ENCODE measurements at places on chromosomes 7 and 10. TPM values are rescaled to one million over a fixed set of nuclear protein-coding genes. Genes with fewer than 3 reads are reported as not detected.

Gene OR2A42
- 0.48 TPM for total RNA-seq

Gene IGF2BP3
- 51.3 TPM for total RNA-seq

Gene MKI67
- total RNA-seq: 10.6 TPM

Gene TMEM225B
- not detected for total RNA-seq

Gene KCP
- 1.4 TPM for total RNA-seq

Gene JCAD
- total RNA-seq: 71.0 TPM

DNA sequence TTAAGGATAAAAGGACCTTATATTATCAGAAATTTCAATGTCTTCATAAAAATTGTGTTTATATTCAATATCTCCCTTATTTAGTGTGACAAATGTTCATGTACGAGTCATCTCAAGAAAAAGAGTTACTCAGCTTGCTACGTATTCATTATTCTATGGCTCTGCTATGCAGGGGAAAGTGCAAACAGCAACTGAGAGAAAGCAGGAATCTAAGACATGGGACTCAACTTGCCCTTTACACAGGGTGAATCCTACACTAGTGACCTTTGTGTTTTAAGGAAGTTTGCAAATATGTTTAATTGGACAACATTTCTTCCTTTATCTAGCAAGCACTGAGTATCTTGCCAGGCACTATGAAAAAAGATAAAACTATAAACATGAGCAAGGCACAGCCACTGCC, 104.7 kb downstream of the NPSR1 start:
- DNase-seq: peak; percentile 16

GRCh38 chr10:43970717-43971116, 322.0 kb upstream of the ZNF32 start:
- no peak for DNase-seq

DNA sequence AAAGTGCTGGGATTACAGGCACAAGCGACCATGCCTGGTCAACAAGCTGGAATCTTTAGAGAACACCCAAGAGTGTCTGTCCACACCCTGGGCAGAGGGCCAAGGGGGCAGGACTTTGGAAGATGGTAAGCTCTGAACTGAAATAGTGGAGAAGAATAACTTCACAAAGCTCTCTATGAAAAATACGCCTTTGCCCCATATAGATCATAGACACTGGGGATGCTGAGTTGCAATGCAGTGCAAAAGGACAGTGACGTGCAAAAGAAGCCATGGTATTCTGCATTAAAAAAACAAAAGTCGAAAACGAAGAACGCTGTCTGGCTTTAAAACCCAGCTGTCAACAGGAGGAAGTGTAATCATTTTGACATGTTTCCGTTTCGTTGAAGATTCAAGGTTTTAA, 353.6 kb downstream of the CALN1 start:
- DNase-seq: no peak

- no peak for DNase-seq
Observed at GRCh38 chr10:74040200-74041126, 42.5 kb downstream of the VCL start.

DNA sequence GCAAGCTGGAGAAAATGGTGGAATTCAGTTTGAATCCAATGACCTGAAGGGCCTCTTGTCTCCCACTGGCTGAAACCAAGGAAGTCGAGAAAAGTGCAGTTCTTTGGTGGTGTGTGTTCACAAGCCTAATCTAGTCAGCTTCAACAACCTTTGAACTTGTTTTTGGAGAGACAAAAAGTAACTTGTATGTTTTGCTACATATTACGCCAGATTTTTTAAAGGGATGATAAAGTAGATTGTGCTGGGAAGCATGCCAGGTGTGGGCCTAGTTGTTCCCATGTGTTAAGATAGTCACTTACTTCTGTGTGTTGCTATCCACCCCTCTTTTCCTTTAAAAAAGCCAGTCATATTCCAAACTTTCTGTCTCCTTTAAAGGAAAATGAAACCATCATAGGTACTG, 79.7 kb upstream of the FAM3C start:
- DNase-seq: peak; percentile 74

- no peak for DNase-seq
Observed at GRCh38 chr10:100009283-100009792, 409 bp downstream of the DNMBP start.

- no peak for DNase-seq
Observed at GRCh38 chr10:93568105-93568390, 1.6 kb downstream of the FFAR4 start.

DNA sequence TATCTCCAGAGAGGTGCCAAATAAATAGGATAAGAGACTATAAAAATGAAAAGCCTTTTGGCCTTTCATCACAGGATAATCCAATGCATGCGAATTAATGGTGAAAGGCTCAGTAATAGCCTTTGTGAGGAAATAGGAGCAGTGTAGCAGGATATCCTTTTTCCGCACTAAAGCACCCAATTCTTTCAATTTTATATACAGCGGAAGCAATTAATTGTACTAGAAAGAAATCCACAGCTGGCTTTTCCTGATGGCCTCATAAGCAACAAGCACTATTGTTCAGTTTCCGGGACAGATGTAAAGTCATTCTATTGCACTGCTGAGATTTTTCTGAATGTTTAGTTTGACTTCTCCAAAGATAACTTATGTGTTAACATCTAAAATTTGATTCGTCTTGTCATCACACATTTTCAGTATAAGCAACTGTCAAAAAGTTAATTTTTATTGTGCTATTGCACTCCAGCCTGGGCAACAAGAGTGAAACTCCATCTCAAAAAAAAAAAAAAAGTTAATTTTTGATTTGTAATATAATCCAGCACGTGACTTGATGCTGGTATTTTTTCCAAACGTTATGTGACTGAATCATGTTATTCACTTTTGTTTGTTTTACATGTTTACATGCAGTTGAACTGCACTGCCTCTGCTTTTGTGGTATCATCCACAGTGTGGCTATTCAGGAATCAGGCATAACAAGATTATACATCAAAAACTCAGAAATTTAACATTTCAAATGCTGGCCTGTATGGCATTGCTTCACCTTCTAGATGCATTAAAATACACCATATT, 8.4 kb upstream of the BMPR1A start:
- no peak for DNase-seq

DNA sequence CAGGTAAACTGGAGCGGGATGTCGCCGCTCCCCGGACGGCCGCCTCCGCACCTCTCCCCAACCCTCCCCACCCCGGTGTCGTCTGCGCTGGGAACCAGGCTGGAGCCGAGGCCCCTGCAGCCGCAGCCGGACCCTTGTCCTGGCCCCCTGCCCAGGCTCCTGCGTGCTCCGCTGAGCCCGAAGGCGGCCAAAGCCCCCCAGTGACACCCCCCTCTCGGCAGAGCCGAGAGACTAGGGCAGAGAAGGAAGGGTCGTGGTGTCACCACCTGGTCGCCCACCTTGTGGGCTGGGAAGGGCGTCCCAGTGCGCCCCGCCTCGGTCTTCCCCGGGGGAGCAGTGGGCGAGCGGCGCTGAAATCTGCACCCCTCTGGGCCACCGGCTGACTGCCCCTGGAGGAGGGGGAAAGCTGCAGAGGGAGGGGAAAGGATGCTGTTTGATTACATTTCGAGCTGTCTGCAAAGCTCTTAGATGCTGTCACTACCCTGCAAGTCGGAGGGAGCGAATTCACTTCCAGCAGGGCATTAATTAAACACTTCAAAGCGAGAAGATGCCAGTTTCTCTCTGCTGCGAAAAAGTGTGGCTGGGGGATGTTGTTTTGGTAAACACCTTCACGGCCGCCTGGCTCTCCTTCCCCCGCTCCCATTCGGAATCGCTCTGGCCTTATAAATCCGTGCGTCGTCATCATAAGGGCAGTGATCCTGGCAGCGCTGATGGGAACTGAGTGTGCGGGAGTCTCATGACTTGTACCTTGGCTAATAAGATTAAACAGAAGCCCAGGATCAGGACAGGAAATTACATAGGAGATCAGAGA, 622 bp downstream of the DYNC1I1 start:
- peak; percentile 2 for DNase-seq

DNA sequence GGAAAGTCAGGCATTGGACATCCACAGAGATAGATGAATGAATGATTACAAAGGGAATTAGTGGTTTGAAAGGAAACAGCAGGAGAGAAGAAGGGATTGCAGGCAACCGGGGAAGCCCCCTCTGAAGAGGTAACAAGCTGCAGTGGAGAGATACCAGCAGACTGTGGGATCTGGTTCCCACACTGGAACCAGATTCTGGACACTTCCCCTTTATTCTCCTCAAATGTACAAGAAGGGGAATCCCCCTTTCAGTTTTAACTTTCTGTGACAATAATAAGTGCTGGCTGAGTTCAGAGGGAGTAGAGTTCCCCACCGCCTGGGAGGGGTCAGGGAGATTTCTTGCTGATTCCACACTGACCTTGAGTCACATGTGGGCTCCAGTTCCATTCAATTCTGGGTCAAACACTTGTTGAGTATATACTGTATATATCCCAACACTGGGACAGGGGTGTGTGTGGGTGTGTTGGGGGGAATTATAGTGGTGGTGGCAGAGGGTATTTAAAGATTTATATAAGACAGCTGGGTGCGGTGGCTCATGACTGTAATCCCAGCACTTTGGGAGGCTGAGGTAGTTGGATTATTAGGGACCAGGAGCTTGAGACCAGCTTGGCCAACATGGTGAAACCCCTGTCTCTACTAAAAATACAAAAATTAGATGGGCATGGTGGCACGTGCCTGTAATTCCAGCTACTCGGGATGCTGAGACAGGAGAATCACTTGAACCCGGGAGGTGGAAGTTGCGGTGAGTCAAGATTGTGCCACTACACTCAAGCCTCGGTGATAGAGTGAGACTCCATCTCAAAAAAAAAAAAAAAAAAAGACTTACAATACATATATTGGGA, 16.5 kb upstream of the DDIT4 start:
- DNase-seq: no peak

DNA sequence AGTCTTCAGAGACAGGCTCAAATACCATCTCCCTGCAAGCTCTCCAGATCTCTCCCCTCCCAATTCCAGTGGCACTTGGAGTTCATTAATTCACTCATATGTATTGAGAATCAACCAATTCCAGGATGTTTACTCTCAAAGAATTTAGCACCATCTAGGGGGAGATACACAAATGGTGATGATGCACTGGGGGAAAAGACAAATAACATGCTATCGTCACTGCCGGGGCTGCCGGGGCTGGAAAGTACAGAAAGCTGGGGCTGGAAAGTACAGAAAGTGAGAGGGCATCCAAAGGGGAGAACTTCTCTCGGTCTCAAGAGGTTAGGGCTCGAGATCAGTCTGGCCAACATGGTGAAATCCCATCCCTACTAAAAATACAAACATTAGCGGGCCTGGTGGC, 118.7 kb downstream of the MKX start:
- DNase-seq: no peak

Data from umbilical cord (tissue), 2 donors.